CD4-positive, alpha-beta T cell treated with Interleukin-4 for 1 hour (primary cell): ENCODE measurements at places on chromosomes 3 and 15.
A peak's percentile ranks its signal among the peaks of the same experiment; 100 is the strongest.

DNA sequence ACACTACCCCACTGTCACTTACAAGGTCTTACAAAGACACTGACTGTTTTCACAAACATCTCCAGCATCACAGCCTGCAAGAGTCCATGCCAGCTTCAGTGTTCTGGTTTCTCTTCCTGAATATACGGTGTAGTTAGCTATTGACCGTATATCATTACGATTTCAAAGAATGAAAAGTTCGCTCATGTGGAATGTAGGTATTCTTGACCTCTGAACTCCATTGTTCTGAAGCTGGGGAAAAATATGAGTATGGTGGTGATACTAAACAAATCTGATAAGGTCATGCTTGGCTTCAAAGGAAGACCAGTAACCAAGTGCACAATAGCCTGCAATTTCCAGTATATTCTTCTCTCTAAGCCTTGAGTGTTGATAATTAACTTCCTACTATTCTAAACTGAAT lies 315.7 kb upstream of the WNT5A start:
- no peak for DNase-seq

- DNase-seq: no peak
Measured at GRCh38 chr3:159253860-159254259, 452.0 kb downstream of the MFSD1 start.

DNA sequence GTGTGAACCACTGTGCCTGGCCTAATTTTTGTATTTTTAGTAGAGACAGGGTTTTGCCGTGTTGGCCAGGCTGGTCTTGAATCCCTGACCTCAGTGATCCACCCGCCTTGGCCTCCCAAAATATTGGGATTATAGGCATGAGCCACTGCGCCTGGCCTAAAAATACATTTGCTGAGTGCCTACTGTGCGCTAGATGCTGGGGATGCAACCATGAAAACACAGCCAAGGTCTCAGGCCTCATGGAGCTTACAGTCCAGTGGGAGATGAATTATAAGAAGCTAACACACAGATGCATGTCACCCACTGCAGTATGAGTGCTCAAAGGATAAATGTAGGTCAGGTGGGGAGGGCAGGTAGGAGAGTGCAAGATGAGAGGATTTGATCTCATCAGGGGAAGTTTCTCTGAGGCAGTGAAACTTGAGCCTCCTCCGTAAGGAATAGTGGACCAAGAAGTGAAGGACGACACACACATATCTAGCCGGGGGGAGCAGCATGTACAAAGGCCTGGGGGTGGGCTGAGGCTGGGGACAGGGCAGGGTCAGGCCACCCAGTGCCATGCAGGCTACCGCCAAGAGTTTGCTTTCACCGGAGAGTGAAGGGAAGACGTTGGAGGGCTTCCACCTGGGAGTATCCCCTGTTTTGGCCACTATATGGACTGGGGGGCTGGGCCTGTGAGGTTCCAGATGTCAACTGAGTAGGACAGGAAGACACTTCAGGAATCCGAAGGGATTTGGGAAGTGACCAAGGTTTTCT lies 24.3 kb downstream of the IRAK2 start:
- no peak for DNase-seq

DNA sequence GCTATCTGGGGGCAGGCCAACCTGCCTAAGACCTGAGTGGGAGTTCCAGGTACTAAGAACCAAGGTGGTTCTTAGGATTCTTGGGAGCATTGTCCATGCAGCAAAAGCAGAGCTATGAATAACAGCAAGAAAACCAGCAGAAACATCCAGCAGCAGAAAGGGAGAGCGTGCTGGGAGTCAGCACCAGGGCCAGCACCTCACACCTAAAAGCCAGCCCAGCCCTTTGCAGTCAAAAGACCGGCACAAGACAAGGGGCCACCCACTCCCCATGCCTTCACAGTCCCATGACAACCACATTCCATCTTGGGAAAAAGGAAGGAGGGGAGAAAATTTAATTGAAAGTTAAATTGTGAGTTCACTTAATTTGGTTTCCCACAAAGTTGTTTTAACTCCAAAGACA lies 364.9 kb downstream of the AGBL1 start:
- DNase-seq: no peak

GRCh38 chr3:177179281-177180067 lies 17.8 kb downstream of the TBL1XR1 start:
- no peak for DNase-seq

DNA sequence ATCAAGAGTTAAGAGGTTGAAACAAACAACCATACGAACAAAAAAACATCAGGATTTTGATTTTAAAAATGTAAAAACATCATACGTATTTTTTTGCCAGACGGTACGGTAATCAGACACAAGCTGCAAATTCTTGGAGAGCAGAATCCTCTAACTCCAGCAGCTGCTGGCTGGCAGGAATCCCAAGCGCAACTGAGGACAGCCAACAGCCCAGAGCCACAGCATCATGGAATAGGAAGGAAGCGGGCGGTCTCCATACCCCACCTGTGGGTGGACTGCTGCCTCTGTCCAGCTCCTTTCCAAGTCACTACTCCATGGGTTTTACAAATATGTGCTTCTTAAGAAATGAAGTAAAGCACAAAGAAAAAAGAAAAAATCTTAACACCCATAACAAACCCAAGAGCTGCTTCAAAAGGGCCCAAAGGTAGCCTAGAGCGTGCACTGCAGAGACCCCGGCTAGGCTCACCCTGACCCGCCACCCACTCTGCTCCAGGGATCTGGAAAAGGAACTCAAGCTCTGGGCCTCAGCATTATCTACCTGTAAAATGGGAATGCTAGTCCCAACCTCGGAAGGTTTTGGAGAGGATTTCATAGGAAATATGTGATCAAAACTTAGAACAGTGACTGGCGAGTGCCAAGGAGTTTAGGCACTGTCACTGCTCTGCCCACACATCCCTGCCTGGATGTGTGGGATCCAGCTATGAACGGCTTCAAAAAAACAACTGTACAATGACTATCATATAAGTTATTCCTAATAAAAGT lies 33.4 kb downstream of the ZXDC start:
- no peak for DNase-seq

DNA sequence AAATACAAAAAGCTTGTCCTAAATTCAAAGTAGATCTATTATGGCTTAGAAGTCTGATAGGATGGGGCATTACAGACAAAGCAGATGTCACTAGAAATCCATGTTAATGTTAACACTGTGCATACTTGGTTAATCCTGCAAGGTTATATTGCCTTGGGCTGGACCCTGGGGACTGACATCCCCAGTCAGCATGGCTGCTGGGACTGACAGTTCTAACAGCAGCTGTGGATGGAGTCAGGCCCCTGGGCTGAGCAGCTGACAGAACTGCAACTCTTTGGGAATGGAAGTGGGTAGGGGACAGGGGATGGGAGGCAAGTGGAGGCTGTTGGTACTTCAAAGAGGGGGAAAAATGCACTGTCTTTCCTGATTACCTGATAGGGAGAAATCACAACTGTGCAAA lies 7.5 kb downstream of the P2RY1 start:
- DNase-seq: no peak

DNA sequence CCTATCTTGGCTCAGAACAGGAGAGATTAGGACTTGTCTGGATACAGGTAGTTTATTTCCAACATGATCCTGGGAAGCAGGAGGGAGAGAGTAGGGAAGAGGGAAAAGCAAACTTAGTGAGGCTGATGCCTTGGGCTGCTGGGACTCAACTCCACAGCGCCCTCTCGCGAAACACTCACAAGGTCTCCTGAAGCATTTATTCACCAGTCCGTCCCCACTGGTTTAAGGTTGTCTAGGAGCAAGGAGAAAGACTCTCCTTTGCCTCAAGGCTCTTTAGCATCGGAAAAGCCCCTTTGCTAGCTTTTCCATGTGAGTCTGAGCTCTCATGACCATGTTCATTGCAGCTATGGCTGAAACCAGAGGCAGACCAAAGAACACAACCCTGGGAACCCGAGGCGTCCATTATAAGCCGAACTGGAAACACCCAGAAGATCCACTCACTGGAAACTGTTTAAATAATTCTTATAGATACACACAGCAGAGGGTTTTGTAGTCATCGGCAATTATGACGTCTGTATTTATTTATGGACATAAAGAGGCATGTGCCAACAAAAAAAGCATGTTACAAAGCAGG lies 244.5 kb downstream of the CD47 start:
- no peak for DNase-seq

- no peak for DNase-seq
Measured at GRCh38 chr3:4340411-4341335, 37.5 kb downstream of the SETMAR start.

DNA sequence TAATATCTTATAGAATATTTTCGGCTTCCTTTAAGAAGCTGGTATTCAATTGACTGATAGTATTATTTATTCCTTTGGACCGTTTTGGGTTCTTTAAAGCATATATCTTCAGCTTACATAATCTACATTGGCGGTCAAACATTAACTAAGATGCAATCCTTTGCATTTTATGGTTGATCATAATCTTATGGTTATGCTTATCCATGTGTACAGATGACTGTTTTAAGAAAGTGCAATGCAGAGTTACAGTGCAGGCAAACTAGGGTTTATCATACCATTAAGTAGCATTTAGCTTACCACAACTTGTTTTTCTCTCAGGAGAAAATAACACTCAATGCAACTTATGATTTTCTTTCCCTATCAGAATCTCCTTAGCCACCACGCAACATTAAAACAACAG lies 41.4 kb upstream of the POU1F1 start:
- no peak for DNase-seq

DNA sequence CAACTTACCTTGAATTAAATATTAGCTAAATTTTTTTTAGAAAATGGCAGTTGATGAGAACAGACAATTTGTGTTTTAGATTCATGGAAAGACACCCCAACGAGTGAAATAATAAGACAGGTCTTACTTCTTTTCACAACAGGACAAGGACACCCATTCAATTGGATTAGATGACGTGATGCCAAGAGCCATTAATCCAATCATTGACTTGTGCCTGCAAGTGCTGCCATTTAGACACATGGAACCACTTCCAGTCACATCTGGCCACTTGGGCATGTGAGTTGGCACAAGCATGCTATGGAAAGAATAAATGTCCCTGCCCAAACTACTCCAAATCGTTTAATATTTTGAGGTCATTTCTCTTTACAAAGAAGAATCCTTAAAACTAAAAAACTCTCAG lies 1308.8 kb downstream of the ROBO2 start:
- DNase-seq: no peak

GRCh38 chr3:193874512-193874911 lies 261.4 kb upstream of the HES1 start:
- DNase-seq: no peak

GRCh38 chr15:100211855-100212850 lies 129.6 kb downstream of the ADAMTS17 start:
- DNase-seq: no peak

- DNase-seq: no peak
Measured at GRCh38 chr3:69659180-69659910, 79.9 kb upstream of the MITF start.

- peak; percentile 77 for DNase-seq
Measured at GRCh38 chr3:49724586-49724985, 835 bp upstream of the GMPPB start.

DNA sequence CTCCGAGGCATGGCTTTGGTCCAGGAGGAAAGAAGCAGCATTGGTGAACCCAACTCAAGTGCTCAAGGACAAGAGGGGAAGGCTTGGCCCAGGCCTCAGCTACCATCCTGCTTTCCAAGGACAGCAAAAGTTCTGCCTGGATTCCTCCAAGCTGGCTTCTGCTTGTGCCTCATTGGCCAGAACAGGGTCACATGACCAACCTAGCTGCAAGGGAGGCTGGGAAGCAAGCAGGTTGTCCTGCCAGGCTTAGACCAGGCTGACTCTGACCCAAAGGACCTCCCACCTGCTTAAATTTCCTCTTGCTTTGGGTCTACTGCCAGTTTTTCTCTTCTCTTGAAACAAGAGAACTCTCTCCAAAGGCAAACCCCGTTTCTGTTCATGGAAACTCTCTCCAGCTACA lies 70.7 kb downstream of the RPN1 start:
- DNase-seq: no peak

DNA sequence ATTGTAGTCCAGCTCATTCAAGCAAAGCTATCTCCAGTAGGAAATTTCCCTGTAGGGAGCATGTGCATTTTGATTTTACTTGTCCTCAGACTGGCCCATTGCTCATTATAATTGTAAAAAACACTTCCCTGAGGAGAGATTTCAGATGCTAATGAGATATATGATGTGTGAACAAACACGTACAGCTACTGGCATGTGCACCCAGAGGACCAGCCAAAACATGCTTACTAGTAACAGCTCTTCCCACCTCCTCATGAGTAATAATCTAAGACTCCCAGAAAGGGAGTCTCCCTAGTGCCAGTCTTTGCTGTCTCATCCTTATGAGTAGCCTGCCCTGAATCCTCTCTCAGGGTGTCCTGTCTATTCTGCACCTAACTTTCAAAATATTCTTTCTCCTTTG lies 43.4 kb downstream of the FBXO22 start:
- no peak for DNase-seq

DNA sequence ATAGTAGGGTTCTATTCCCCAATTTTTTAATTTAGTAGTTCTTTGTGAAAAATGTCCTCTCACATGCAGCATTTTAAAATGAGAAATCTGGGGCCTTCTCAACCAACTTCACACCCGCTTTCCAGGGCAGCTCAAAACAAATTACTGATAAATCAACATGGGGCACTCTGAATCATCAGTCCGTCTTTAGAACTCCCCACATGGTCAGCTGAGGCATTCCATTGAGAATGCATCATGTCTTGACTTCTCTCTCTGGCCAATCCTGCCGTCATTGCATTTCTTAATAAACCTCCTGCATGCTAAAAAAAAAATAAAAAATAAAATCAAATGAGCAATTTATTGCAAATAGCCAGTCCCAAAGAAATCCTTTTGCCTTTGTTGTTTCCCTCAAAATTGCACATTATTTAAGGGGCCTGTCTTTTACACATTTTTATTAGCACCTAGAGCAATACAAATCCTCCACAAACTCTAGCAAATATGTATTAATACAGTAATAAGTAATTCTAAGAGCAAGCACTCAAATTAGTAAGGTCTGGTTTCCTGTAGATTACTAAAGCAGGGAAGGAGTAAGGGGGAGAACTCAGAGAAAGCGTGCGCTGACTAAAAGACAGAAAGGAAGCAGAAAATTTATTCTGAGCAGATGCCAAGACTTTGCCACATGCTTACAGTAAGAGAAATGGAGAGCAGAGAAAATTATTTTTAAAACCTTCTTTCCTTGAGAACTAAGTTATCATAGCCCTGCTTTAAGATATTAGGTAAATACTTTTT lies 175.7 kb downstream of the TNIK start:
- DNase-seq: no peak

- DNase-seq: peak; percentile 23
Measured at GRCh38 chr15:70584838-70585706, 178.3 kb downstream of the UACA start.

GRCh38 chr15:70702584-70702983 lies 60.8 kb downstream of the UACA start:
- no peak for DNase-seq

- no peak for DNase-seq
Measured at GRCh38 chr3:134253475-134254226, 3.0 kb upstream of the RYK start.

DNA sequence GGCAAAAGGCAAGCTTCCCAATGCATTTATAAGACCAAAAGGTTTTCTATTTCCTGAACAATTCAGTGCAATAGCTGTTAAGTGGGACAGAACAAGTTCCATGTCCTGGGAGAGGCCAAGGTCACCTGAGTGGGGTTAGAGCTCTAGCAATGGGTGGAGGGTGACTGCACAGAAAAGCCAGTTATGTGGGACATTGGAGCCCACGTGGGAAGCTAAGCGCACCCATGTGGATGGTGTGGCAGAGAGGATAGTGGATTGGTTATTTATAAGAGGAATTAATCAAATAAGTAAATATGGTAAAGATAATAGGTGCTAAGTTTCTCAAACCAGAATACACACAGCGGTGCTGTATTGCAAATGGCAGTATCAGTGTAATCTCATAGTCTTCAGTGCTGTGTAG lies 6.3 kb downstream of the NSMCE3 start:
- no peak for DNase-seq
